Foreskin fibroblast (primary cell): ENCODE measurements at places on chromosomes 2 and 18.

- no peak for DNase-seq
These were observed 230.6 kb downstream of the SETBP1 start for GRCh38 chr18:44911260-44911659.

DNA sequence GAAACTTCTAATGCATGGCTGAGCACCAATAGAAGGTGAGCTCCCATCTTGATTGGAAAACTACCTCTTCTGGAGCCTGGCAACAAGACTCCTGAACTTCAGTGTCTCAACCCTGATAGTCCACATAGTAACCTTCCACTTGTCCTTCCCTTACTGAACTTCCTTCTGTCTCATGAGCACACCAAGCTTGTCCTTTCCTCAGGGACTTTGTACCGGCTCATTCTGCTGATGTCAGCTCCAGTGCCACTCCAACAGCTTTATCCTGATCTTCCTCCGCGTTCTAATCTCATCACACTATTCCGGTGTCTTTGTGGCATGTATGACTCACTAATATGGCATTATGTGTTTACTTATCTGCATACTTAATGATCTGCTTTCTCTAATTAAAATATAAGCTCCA lies 862.0 kb upstream of the ID2 start:
- no peak for DNase-seq

- no peak for DNase-seq
These were observed 673 bp upstream of the SMCHD1 start for GRCh38 chr18:2654928-2655177.

GRCh38 chr2:205261516-205262020 lies 420.7 kb upstream of the NRP2 start:
- no peak for DNase-seq

DNA sequence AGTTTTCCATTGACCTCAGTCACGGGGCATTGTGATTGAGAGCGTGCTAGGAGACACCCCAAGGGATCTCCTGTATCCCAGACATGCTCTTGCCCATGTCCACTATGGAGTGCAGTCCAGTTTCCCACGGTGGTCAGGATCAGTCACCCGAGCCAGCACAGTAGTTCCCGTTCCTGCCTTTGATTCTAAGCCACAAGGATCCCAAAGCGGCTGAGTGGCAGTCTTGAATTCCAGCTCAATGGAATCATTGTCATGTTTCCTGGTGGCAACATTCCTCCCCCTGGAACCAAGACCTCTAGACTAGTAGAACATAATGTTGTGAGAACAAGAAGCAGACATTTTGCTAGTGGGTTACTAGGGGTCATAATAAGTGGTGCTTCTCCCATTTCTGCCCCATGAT lies 154.3 kb downstream of the SEPTIN10 start:
- DNase-seq = no peak

GRCh38 chr2:121253674-121254240 lies 31.2 kb downstream of the TFCP2L1 start:
- no peak for DNase-seq

DNA sequence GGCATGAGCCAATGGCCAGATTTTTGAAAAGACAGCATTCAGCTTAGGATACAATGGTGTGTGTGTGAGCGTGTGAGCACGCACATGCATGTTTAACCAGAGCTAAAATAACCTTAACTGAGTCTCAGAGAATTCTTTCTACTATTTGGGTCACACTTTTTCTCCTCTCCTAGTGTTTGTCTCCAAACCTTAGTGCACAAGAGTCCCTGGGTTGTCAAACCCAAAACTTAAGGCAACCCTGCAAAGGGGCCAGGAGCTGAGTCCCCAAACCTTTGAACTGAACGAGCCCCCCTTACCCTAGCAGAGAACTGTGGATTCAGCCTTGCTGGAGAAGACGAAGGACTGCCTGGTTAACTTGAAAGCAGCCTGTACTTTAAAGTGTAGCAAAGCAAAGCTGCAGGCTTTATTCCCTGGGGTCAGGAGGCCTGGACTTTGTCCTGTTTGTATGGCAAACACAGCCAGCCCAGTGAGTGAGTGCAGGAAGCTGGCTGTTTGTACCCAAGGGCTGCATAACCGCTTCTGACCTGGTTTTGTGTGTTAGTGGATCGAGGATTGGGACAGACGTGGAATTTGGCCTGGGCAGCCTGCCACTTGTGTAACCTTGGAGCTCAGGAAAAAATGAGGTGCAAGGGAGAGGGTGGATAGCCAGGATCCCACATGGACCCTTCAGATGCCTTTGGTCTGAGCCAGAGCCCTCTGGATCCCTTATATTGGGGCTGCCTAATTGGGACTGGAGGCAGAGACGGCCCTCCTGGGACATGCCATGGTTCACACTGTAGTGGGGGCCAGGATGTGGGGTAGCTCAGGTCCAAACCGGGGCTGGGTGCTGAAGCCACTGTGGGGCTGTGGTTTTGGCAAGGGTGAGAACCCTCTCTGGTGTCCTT lies 6.4 kb upstream of the PSMD1 start:
- DNase-seq = no peak

- DNase-seq = no peak
These were observed 53.8 kb downstream of the KCNG2 start for GRCh38 chr18:79851489-79851888.

GRCh38 chr2:233219848-233220247 lies 31.6 kb upstream of the ATG16L1 start:
- DNase-seq = no peak

DNA sequence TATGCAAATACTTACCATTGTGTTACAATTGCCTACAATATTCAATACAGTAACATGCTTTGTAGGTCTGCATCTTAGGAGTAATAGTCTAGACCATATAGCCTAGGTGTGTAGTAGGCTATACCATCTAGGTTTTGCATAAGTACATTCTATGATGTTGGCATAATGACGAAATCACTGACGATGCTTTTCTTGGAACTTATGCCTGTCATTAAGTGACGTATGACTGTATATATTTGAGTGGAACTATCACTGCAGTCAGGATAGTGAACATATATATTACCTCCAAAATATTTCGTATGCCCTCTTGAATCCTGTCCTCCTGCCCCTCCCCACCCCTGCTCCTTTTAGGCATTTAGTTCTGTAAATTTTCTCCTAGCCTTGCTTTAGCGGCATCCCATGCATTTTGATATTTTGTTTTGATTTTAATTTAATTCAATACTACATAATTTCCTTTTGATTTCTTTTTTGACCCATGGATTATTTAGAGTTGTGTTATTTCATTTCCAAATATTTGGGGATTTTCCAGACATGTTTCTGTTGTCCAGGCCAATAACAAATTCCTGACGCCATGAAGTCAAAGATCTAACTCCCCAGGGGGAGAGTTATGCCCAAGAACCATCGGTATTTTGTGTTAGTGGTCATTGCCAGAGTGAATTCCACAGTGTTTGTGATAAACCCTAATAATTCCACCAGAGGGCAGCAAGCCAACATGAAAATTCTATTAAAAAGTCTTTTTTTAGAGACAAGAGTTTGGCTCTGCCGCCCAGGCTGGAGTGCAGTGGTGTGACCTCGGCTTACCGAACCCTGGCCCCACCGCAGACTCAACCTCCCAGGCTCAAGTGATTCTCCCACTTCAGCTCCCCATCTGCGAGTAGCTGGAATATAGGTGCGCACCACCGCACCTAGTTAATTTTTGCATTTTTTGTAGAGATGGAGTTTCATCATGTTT lies 24.2 kb upstream of the CASP8 start:
- DNase-seq = peak; percentile 59

- DNase-seq = peak; percentile 30
These were observed 60.3 kb upstream of the RPL31 start for GRCh38 chr2:100941646-100942240.
